Activated naive CD4-positive, alpha-beta T cell (primary cell): ENCODE measurements at places on chromosomes 1 and 21.

DNA sequence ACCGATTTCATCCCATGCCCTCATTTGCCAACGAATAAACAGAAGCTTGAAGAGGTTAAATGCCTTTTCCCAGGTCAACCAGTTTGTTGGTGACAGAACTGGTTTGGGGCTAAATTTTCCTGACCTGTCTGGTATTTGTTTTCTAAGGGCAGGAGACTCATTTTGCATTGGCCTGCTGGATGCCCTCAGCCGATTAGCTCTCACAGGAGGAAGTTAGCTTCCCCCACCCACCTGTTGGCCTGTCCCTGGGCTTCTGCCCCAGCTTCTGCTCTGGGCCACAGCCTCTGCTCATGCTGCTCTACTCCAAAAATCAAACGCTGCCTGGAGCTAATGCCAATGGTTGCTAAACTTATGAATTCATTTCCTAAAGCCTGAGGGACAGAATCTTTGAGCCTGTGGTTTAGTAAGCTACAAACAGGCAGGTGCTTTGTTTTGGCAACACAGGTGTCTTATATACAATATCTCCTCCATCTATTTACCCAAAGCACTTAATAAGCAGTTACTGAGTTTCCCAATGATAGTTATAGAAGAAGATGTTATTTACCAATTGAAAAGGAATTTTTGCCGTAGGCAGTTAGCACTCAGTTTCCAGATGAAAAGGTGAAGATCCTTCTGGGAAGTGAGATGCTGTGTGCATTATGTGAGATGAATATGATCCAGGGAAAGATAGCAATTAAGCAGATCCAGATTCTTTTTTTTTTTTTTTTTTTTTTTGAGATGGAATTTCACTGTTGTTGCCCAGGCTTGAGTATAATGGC, 82.3 kb downstream of the TM2D1 start:
- no peak for DNase-seq

GRCh38 chr1:173190101-173190936, 16.8 kb downstream of the TNFSF4 start:
- DNase-seq, result no peak

DNA sequence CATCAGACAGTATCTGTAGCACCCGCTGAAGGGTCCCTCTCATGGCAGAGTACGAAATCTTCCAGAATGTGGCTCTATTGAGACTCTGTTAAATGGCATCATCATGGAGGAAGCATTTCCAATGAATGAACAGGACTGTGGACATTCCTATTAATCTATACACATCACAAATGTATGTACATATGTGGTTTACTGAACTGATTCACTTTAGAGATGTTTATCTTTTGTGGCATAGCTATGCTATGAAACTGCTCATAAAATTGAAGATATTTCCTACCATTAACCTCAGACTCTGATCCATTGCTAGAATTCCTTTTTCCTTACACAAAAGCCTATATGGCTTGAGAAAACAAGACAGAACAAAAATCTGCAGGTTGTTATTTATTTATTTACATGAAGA, 259.6 kb upstream of the RRP15 start:
- no peak for DNase-seq

GRCh38 chr1:33008051-33008914, 28.4 kb downstream of the AK2 start:
- no peak for DNase-seq

DNA sequence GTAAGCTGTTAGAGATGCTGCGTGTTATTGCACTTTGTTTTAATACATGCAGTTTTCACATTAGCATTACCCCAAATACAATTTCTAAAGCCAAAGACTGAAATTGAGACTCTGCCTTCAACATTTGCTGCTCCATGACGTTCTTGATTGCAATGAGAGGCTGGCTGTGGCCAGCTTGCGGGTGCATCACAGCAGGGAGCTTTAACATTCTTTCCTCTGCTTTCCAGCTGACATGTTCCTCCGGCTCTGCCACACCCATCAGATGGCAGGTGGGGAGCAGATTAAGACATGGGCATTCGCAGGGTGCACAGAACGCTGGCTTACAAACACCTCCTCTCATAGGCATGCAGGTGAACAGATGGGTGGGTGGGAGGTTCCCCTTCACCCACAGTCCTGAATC, 314.1 kb downstream of the DISC1 start:
- DNase-seq, result no peak

GRCh38 chr21:41631564-41632461, 123.9 kb upstream of the TMPRSS2 start:
- no peak for DNase-seq

- no peak for DNase-seq
These were observed 210.6 kb downstream of the ROR1 start for GRCh38 chr1:63984257-63984929.
